Ascending aorta (tissue), 2 donors: ENCODE measurements at places on chromosomes 12 and 14.

DNA sequence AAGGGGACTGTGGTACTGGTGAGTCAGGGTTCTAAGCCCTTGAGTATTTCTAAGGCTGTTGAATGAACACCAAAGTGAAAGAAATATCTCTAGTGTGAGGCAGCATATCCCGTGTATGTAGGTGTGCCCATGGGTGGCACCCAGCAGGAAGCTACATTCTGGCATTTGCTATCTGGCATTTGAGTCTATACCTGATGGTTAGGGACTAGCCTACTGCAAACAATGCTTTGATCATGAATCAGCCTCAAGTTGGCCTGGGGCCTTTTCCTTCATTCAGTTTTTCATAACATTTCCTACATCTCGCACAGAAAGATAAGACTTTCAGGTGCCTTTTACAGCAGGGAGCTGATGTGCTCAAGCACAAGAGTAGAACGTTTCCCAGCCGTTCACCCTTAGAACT is 85.7 kb upstream of the E2F7 start:
- no peak for DNase-seq
- H3K4me1 ChIP-seq: no peaks in the 10 kb centered on the region
- no peaks in the 10 kb centered on the region for H3K36me3 ChIP-seq
- no peak overlapping the region for H3K27ac ChIP-seq
- no peaks in the 10 kb centered on the region for H3K27me3 ChIP-seq
- no peak overlapping the region for H3K4me3 ChIP-seq

GRCh38 chr12:3103806-3104205 is 26.6 kb downstream of the TSPAN9 start:
- H3K4me1 ChIP-seq: no peaks in the 10 kb centered on the region
- H3K27ac ChIP-seq: no peak overlapping the region
- no peak overlapping the region for H3K4me3 ChIP-seq
- DNase-seq: no peak
- no peaks in the 10 kb centered on the region for H3K36me3 ChIP-seq

DNA sequence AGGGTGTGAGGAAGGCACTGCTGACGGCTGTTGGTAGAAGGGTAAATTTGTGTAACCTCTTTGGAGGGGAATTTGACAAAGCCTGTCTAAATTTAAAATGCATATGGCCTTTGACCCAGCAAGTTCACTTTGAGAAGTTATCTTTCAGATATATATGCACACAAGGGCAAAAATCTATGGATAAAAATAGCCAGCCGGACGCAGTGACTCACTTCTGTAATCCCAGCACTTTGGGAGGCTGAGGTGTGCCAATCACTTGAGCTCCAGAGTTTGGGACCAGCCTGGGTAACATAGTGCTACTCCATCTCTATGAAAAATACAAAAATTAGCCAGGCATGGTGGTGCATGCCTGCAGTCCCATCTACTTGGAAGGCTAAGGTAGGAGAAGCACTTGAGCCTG is 13.4 kb downstream of the UBC start:
- H3K4me3 ChIP-seq: no peak overlapping the region
- no peak for DNase-seq
- H3K4me1 ChIP-seq: peaks cover 8% of the 10 kb centered on the region
- H3K27me3 ChIP-seq: no peaks in the 10 kb centered on the region
- H3K36me3 ChIP-seq: no peaks in the 10 kb centered on the region
- no peak overlapping the region for H3K27ac ChIP-seq

DNA sequence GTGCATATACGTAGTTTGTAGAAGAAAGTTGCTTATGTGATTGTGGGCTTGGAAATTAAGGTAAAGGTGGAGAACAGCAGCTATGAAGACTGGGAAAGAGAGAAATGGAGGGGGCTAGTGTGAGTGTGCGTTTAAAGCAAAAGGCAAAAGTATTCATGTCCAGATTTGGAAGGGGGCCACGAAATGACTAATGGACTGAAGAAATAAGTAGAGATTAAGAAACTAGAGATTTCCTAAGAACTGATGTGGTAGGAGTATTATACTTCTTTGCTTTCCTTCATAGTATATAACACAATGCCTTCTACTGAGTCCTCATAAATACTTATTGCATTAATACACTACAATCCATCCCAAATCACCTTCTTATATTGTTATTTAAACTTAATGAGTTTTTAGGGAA is 298.6 kb upstream of the NOVA1 start:
- H3K36me3 ChIP-seq: no peaks in the 10 kb centered on the region
- no peak for DNase-seq
- H3K4me3 ChIP-seq: no peak overlapping the region

DNA sequence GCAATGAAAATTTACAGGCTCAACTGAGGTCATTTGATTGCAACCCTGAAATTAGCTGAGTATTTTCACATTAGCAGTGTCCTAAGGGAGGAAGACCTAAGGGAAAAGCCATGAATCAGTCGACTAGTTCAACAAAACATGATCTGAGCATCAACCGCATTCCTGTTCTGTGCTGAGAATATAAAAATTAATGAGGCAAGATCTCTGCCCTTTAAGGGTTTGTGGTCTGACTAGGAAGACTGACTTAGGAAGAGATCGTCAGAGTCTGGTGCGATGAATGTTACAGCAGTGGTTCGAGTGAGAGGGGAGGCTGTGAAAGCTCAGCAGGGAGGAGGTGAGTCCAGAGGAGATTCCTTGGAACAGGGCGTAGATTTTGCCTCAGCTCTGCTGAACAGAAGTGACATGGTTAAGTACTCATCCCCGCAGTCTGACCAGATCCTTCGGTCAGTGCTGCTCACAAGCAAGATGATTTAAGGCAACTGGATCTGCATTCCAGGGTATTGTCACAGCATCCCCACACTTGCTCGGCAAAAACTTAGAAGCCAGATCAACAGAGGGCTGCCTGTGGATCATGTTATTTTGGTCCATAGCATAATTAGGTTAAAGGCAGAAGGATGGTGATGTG is 49.6 kb downstream of the BMAL2 start:
- H3K27me3 ChIP-seq: no peaks in the 10 kb centered on the region
- H3K4me1 ChIP-seq: no peaks in the 10 kb centered on the region
- H3K27ac ChIP-seq: no peak overlapping the region
- no peak overlapping the region for H3K4me3 ChIP-seq
- no peak for DNase-seq

DNA sequence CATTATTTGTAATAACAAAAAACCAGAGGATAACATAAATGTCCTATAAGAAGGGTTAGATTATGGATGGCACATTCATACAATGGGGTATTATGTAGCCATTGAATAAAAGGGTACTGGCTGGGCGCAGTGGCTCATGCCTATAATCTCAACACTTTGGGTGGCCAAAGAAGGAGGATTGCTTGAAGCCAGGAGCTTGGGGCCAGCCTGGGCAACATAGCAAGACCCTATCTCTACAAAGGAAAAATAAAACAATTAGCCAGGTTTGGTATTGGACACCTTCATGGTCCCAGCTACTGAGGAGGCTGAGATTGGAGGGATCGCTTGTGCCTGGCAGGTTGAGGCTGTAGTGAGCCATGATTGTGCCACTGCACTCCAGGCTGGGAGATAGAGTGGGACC is 14.8 kb downstream of the PTPN11 start:
- H3K4me3 ChIP-seq: no peak overlapping the region
- H3K36me3 ChIP-seq: no peaks in the 10 kb centered on the region
- no peaks in the 10 kb centered on the region for H3K27me3 ChIP-seq
- no peak for DNase-seq
- no peak overlapping the region for H3K27ac ChIP-seq
- peaks cover 2% of the 10 kb centered on the region for H3K4me1 ChIP-seq

DNA sequence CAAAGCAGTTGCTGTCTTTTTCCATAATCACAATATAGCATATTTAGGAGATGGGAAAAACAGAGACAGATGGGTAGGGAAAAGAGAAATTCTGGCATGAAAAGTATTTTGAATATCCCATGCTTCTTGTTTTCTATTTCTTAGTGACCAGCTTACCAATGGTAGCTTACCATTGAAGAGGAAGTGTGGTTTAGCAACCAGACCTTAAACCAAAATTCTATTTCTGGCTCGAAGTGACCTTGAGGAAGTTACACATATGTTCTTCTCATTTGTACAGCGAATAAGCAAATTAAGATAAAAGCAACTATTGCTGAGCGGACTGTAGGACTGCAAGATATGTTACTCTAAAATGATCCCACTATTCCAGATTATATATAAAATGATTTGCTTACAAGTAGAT is 82.9 kb downstream of the FGD4 start:
- no peaks in the 10 kb centered on the region for H3K36me3 ChIP-seq
- H3K4me3 ChIP-seq: no peak overlapping the region
- no peak overlapping the region for H3K27ac ChIP-seq
- no peak for DNase-seq
- H3K27me3 ChIP-seq: no peaks in the 10 kb centered on the region
- no peaks in the 10 kb centered on the region for H3K4me1 ChIP-seq
